ENCODE measurements at places on chromosomes 3 and 15. TPM values are rescaled to one million over a fixed set of nuclear protein-coding genes. Genes with fewer than 3 reads are reported as not detected.

The APOD gene
- polyA plus RNA-seq: 195 TPM

- H3K27me3 ChIP-seq: no peaks in the 10 kb centered on the region
- H3K4me1 ChIP-seq: no peaks in the 10 kb centered on the region
- H3K4me3 ChIP-seq: no peak overlapping the region
- no peaks in the 10 kb centered on the region for H3K36me3 ChIP-seq
- DNase-seq: no peak
These were observed 564.6 kb downstream of the MFSD1 start for GRCh38 chr3:159366476-159366875.

DNA sequence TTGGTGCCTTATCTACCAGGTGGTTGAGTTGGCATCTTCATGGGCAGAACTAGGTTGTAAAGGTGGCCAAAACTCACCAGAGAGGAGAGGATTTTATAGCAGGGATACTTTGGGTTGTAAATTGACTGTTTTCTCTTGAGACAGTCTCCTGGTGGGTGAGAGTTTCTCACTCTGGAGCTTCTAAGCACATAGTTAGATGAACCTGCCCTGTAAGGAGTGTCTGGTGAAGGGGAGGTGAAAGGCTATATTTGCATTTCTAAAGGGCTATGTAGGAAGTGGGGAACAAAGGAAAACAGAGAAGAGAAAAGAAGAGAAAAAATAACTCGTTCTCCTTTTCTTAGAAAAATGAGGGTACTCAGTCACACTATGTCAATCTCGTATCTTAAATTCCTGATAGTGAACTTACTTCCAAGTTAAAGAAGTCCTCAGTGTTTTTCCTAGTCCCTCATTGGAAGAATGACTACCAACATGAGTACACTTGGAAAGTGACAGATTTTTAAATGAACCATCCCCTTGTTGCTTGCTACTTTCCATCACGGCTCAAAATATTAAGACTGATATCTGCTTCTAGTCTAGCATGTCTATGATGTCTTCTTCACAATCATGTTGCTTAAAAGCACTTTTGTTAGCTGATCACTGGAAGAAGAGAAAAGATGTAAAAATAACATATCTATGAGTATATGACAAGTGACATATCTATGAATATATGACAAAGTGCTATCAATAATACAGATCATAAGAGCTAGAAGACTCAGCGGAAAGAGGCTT is 113.8 kb upstream of the P2RY1 start:
- no peaks in the 10 kb centered on the region for H3K4me1 ChIP-seq
- no peaks in the 10 kb centered on the region for H3K36me3 ChIP-seq
- H3K27ac ChIP-seq: no peak overlapping the region
- H3K27me3 ChIP-seq: no peaks in the 10 kb centered on the region
- no peak for DNase-seq

The SAMMSON gene
- 0.21 TPM for polyA plus RNA-seq
